Stimulated activated CD8-positive, alpha-beta memory T cell treated with anti-CD3 and anti-CD28 coated beads, Interleukin-4, amount 100 ng/mL, for 24 hours (primary cell): ENCODE measurements at places on chromosomes 3 and 15.

DNA sequence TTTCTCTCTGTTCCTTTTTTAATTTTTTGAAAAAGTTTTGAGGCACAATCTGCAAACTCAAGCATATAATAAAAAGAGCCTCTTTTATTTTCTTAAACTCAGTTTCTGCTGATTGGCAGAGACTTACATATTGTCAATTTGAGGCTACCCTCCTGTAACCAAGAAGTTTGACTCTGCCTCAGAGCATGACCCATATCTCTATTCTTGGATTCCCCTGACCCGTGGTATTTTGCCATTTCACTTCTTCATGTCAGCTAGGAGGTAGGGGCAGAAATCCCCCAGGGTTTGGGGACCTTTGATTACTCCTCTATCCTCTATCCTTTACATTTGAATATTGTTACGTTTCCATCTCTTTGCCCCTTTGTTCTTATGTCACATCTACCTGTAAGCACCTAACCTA is 479.1 kb upstream of the ALCAM start:
- no peak for DNase-seq

- DNase-seq: no peak
These were observed 64.8 kb downstream of the SCN11A start for GRCh38 chr3:38986901-38987300.

- DNase-seq: no peak
These were observed 712.5 kb downstream of the MCTP2 start for GRCh38 chr15:94943888-94944287.

DNA sequence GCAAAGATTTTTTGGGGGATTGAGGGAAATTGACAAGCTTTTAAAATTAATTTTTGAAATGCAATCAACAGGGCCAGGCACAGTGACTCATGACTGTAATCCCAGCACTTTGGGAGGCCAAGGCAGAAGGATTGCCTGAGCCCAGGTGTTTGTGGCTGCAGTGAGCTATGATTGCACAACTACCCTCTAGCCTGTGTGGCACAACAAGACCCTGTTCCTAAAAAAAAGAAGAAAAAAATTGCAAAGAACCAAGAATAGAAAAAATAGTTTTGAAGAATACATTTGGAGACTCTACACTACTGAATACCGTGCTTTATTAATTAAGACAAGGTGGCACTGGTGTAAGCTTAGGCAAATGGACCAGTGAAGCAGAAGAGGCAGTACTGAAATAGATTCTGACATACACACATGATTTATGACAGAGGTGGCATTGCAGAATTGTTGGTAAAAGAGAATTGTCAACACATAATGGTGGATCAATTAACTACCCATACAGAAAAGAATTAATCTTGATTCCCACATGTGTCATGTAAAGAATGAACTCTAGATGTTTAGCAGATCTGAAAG is 443.3 kb upstream of the ATP11B start:
- DNase-seq: no peak

- no peak for DNase-seq
These were observed 1.4 kb upstream of the ACP3 start for GRCh38 chr3:132315851-132316250.

DNA sequence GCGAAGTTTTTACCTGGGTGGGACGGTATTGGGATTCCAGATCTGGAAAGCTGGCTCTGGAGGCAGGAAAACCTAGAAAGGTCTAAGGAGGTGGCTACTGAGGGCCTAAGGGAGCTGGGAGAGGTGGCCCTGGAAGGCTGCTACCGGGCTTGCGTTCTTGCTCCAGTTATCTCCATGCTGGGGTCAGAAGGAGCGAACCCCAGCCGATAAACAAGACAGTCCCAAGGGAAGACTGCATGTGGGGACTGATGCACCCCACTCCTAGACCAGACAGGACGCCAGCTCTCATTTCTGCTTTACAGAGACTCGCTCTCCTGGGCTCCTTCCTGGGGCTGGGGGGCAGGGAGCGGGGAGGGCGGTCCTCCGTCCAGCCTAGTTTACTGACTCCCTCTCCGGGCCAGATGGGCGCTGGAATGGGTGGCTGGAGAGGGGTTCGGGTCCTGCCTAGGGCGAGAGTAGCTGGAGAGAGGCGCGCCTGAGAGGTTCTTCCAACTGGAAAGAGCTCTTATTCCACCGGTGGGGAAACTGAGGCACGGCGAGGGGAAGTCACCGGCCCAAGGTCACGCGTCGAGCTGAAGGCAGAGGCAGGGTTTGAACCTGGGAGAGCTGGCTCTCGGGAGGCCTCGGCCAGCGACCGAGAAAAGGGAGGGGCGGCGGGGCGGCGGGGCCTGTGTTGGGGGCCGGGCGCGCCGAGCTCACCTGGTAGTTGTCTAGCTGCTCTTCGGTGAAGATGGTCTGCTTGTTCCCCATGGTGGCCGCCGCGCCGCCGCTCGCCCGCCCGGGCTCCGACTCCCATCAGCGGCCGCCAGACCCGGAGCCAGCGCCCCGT is 565 bp downstream of the CIB2 start:
- DNase-seq: peak; percentile 24

DNA sequence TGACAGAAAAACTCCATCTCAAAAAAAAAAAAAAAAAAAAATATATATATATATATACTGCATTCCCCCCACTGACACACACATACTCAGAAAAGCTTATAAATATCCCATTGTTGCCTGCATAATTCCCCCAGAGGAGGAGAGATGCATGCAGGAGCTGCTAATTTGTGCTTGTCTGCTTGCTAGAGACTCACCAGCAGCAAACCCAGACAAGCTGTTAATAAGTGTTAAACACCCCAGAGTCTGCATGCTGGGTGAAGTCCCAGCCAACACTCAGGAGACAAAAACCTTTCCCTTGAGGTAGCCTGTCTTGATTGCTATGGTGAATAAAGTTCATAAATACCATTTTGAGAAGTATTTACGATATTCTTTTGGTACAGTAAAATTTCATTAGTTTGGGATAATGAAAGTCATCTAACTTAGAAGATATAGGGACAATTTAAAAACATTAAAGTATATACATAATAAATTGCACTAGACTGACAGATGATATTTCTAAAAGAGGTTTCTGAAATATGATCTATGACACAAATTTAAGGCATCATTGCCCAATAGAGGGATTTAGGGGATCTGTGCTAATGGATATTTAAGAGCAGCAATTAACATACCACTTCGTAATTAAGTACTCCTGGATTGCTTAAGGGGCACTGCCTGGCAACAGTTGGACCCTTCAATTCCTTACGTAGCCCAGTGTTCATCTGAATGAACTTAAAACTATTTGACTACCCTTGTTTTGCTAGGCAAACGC is 400.0 kb upstream of the C2CD4B start:
- DNase-seq: no peak

- DNase-seq: no peak
These were observed 109.4 kb downstream of the LRTM1 start for GRCh38 chr3:54818486-54818885.

- DNase-seq: no peak
These were observed 34.4 kb upstream of the CASR start for GRCh38 chr3:122148941-122149627.

DNA sequence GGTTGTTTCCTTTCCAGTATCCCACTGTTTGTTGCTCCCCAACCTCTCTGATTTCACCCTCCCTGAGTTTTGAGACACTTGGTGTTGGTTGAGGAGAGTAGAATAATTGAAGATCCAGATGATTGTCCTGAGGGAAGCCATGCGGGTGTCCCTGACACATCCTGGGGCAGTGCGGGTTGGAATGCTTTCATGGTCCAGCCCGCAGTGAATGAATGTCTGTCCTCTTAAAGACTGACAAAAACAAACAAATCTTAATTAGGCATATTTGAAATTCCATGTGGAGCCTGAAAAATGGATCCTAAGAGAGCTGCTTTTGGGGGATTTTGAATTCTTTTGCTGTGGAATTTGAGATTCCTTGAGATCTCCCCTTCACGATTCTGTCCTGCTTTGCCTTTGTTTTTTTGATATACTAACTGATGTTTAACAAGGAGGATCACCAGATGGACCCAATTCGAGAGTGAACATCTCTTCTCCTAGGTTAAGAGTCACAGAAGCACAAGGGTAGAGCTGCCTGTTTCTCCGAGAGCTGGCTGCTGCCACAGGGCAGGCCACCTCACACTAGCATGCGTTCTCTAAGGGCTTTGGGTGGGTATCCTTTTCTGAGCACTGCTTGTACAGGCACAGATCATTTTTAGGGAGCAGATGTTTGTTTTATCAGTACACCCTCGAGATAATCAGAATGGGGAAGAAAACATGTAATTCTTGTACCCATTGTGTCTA is 47.4 kb downstream of the GPR171 start:
- no peak for DNase-seq

DNA sequence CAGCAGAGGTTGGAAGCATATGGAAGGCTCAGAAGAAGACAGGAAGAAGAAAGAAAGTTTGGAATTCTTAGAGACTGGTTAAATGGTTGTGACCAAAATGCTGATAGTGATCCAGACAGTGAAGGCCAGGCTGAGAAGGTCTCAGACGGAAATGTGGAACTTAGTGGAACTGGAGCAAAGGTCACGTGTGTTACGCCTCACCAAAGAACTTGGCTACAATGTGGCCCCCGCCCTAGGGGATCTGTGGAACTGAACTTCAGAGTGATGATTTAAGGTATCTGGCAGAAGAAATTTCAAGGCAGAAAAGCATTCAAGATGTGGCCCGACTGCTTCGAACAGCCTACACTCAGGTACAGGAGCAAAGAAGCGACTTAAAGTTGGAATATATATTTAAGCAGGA is 83.1 kb downstream of the MYO5A start:
- DNase-seq: no peak

- DNase-seq: no peak
These were observed 24.5 kb downstream of the CCR9 start for GRCh38 chr3:45910892-45911291.

DNA sequence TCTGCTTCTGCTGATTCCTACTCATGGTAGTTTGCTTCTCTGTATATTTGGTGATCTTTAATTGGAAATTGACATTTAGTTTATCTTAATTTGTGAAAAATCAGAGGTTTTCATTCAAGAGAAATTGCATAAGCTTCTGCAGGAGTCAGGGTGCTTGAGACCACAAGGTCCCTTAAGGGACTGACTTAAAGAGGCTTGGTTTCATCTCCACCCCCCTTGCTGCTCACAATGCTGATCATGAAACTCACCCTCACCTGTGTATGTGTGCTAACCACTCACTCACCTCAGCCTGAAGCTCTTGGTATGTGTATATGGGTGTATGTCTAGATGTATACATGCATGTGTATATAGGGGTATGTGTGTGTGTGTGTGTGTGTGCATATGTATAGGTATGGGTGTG is 11.4 kb downstream of the PGPEP1L start:
- no peak for DNase-seq

GRCh38 chr3:150631515-150632221 is 28.5 kb downstream of the SELENOT start:
- DNase-seq: no peak

DNA sequence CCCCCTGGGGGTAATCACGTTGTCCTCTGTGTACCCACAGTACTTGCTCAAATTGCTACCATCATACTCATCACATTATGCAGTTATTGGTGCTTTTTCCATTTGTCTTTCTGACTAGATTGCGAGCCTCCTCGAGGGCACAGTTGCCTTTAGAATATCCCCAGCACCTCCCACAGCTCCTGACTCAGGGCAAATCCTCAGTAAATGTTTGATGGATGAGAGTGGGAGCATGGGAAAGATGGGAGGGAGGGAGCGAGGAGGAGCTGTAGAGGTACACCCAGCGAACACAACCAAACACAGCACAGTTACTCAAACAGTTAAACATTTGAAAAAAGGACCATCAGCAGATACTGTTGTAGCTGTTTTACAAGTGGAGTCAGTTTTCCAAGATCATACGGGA is 27.9 kb downstream of the SIDT1 start:
- DNase-seq: no peak

GRCh38 chr3:133457465-133458067 is 57.7 kb downstream of the BFSP2 start:
- no peak for DNase-seq

DNA sequence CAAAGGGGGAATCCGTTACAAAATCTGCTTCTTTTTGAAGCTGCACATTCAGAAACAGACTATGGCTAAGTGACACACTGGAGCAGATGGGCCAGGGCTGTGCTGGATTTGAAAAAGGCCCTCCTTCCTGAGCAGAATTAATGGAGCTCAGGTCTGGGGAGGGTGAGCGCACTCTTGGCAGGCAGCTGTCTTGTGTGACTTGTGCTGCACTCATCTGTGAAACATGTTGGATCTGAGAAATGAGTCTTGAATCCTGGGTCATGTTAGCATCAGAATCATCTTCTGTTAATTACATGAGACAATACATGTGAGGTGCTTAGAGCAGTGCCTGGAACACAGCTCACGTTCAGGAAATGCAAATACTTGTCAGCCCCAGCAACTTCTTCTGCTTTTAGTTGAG is 219.6 kb downstream of the THSD4 start:
- no peak for DNase-seq

DNA sequence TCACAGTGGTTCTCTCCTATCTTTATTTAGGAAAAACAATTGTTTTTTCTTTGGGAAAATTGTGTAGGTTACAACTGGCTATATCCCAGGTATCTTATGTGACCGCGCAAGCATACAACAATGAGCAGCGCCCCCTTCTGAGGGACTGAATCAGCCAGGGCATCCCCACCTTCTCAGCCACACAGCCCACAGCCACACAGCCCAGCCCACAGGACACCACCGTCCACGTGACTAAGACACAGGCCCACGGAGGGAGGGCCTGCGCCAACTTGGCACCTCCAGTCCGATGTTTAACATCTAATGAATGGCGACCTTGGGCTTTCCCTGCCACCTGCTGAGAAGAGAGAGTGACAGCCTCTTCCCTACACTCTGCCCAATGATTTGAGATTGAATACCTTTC is 68.1 kb downstream of the ATP10A start:
- no peak for DNase-seq

DNA sequence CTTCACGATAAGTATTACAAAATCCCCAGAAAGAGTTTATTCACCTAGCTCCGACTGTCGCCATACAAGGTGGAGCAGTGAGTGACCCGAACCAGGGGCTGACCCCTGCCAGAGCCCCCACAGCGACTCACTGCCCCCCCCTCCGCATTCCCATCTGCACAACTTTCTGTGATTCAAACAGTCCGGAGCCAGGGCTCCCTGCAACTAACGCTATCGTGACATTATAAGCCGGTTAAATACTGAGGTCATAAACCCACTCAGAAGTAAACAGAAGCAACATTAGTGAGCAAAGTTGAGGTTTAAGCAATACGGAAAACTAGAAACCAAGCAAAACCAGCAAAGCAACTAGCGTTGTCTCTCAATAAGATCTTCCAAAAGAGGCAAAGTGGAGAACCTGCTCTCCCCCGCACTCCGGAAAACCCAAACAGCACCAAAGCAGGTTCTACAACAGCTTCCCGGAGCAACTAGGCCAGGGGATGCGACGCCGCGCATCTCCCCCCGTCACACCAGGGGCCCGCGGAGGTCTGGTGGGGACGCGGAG is 642 bp downstream of the SCAP start:
- no peak for DNase-seq
